AG09309 (cell line): ENCODE measurements at places on chromosomes 6 and 20.
A peak's percentile ranks its signal among the peaks of the same experiment; 100 is the strongest.

DNA sequence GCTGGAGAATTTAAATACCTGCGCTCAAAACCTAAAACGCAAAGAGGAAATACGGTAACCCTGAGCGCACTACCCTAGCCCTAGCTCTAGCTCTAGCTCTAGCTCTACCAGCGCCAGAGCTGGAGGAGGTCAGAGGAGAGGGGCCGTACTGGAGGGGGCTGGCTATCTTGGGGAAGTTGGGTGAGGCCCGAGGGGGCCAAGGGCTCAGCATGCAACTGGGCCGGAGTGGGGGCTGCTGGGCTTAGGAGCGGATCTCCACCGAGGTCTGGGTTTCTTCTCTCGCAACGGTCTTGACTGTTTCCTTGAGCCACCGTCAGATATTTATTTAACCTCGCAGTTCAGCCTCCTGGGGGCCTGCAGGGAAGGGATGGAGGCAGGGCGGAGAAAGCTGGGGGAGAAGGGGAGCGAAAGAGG, 91.0 kb downstream of the NCR2 start:
- no peak for DNase-seq

DNA sequence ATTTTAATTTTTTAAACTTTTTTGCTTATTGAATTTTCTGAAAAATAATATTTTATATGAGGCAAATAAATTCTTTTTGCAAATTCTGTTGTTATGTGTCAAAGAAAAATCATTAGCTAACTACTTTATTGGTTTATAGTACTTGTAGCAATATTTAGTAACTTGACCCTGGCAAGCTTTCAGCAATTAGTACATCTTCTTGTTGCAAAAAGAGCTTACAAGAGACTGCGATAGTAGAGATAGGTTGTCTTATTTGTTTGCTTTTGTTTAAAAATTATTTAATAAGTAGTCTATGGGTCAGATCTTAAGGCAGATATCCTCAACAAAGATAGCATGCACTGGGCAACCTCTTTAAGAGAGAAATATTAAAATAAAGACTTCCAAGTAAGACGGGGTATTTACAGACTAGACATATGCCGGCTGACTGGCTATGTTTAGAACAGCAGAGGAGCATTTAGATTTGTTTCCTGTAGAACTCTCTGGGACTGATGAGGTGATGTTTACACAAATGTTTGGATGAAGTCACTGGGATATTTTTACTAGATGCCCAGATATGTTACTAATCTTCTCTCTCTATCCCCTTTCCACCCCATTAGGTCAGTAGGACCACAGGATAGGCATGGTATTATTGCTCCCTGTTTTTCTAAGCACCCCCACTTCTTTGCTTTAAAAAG, 25.0 kb downstream of the VGLL2 start:
- DNase-seq: no peak

- DNase-seq: no peak
Measured at GRCh38 chr6:142518126-142518525, 216.3 kb downstream of the ADGRG6 start.

GRCh38 chr6:92485487-92485886, 933.9 kb downstream of the EPHA7 start:
- no peak for DNase-seq

DNA sequence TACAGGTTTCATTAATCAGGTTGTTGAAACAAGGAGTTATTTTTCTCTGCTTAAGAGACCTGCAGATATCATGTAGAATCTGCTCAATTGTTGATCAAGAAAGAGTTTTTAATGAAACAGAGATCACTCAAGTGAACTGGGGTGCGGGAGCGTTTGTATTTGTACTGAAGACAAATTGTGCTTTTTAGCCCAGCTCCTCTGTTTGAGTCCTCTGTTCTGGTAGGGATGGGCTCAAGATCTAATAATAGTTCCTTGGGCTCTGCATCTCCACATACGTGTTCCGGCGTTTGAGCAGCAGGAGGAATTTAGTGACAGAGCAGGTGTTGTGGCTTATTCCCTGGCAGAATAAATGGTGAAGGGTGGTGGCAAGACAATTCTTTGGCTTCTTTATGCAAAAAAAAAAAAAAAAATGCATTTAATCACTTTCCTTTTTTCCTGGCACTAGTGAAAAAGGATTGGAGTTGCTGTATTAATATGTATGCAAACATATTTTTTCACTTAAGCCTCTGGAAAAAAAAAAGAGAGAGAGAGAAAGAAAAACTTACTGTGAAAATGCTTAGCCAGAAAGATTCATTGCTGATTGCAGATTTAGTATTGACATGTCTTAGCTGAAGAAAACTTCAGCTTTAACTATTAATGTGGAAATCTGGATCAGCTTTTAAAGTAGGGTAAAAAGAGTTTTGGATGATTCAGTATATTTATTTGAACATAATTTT, 4.0 kb downstream of the CITED2 start:
- peak; percentile 86 for DNase-seq

DNA sequence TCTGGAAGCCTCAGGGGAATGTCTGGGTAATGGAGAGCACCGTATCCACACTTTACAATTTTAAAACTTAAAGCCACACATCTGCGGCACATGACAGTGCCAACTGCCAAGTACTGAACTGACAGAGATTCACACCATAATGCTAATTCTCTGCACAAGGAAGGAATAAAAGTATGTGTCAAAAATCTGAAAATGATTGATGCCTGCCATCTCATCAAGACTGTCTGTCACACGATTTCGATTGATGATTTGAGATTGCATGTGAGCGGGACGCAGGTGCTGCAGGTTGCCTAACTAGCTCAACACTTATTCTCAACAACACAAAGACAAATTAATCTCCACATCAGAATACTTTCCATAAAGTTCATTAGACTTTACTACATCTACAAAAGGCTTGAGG, 391.2 kb downstream of the PRKN start:
- no peak for DNase-seq

GRCh38 chr6:435441-436307, 44.1 kb downstream of the IRF4 start:
- DNase-seq: no peak
